ENCODE measurements at places on chromosomes 5 and 9.

GRCh38 chr9:68913054-68913453, 100.9 kb downstream of the PRKACG start:
- no peak for DNase-seq

DNA sequence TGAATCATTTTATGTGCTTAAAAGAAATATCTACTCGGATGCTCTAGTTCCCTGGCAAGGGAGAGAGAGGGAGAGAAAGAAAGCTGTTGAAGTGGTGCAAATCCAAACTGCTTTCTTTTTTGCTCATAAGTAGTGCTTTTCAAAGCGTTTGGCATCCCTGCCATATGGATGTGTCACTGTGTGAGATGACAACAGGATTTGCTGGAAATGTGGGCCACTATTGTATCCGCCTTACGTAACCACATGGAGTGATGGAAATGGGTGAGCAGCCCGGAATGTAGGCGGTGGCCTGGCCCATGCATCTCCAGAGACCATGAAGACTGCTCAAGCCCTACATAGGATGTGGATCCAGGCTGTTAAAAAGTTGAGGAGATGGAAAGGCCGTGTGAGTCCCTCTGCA, 30.8 kb downstream of the TJP2 start:
- DNase-seq: no peak

DNA sequence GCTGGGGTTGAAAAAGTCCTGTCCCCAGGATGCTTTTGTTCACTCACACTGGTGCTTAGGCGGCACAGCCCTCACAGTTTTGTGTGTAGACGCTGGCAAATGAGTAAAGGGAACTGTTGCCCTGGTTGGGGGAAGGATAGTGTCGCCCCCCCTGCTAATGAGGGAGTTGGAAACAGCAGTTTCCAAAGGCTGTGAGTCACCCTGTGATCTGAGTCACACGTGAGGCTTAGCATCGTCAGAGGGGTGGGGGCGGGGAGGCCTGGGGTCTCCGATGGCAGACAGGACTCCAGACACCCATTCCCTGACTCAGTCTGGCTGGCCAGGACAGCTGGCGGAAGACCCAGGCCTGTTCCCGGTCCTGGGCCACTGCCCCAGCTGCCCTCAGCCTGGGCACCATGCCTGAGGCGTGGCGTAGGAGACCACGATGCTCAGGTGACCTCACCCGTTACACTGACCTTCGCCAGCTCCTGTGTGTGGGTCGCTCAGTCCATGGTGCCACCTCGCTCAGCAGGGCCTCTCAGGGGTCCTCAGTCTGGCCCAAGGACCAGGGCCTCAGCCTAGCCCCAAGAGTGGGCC, 2.9 kb downstream of the DNAJB5 start:
- DNase-seq: peak; percentile 85

DNA sequence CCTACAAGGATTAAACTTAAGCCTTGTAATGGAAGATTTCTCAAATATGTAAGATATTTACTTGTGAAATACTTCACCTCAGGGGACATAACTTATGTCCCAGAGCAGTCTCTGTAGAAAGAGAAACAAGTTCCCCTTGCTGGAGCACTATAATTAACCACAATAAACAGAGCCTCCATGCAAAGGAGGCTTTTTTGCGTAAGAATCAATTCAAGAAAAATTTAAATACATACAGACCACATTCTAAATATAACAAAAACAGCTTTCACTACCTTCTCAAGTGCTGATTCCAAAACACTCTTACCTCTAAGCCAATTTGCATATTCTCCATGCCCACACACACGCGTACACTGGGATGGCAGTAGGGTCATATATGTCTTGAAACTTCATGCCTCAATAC, 30.7 kb upstream of the CCNB1 start:
- no peak for DNase-seq

DNA sequence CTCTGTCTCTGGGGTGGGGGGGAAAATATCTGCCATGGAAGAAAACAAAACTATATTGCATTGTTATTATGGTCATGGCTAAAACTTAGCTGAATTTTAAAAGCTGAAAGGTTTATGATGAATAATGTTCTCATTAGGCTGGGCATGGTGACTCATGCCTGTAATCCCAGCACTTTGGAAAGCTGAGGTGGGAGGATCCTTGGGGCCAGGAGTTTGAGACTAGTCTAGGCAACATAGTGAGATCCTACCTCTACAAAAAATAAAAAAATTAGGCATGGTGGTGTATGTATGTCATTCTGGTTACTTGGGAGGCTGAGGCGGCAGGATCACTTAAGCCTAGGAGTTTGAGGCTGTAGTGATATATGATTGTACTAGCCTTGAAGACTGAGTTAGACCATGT, 44.5 kb downstream of the IPO11 start:
- DNase-seq: no peak

- no peak for DNase-seq
These were observed 34.1 kb upstream of the UNC5A start for GRCh38 chr5:176776141-176776865.

- no peak for DNase-seq
These were observed 71.2 kb downstream of the MTAP start for GRCh38 chr9:21873540-21874221.

DNA sequence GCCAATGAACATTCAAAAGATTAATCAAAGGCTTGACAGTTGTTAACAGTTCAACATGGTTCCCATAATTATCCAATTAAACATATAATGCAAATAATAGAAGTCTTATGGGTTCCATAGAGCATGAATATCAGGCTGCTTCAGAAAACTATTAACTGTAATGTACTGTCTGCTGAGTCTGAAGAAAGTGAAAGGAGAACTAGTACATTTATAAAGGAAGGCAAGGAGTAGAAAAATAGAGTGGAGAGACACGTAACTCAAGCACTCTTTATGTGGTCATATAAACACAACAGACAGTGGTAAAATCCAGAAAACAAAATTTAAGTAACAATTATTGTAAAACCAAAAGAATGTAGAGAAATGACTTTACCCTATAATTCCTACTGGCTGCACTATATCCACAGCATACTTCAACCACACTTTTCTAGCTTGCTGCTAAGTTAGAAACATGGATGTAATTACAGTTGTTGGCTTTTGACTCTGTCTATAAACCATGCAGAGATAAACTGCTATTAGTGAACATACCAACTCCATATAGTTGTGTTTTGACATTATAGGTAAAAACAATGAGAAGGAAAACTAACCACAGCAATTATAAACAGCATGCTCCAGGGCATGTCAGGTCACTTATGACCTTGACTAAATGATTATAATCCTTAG, 32.7 kb downstream of the NFIB start:
- DNase-seq: no peak

GRCh38 chr5:122919969-122920368, 74.6 kb downstream of the SNX24 start:
- no peak for DNase-seq

DNA sequence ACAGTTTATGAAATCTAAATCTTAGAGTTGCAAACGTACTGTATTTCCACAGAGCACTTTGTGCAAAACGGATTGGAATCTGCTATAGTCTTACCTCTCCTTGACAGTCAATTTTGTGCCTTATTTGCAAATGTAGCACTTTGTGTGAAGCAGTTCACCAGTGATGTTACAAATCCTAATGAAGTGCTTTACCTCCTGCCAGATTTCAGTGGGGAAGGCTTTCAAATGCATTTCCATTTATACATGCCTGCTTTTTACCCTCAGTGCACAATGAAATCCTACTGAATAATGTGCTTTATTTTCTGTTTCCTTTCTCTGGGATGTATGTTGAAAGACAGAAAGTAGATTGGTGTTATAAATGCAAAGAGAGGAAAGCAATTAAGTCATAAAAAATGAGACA, 2141.6 kb upstream of the C9orf72 start:
- DNase-seq: no peak

- DNase-seq: no peak
These were observed 258.6 kb upstream of the ADAMTS16 start for GRCh38 chr5:4881366-4882002.

DNA sequence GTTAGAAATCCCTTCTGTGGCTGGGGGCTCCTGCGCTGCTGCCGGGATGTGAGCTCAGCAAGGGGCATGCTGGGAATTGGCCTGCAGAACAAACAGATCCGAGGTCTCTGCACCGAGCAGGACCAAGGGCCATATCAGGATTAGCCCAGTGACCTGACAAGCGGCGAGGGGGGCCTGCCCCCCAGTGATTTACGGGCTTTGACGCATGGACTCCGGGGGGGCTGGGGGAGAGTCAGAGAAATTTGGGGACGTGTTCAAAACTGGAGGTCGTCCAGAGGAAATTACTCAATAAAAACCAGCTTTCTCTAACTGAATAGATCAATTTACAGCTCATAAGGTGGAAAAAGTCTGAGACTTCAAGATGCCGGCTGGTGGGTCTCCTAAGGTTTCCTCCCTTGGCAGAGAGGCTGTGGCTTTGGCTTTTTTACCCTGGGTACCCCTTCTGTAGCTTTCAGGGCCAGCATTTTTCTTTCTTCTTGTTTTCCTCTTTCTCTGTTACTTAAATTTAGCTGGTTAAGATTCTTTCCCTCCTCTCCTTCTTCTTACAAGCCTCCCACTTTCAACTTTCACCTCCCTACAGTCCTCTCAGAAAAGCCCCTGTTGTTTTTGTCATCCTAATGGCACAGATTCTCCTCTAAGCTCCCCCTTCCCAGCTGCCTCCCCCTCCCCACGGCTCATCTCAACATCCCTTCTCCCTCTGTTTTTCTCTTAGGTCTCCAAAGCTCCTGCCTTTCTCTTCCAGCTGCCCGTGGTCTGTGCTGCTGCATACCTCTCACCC, 551.0 kb downstream of the CCDC171 start:
- DNase-seq: no peak

DNA sequence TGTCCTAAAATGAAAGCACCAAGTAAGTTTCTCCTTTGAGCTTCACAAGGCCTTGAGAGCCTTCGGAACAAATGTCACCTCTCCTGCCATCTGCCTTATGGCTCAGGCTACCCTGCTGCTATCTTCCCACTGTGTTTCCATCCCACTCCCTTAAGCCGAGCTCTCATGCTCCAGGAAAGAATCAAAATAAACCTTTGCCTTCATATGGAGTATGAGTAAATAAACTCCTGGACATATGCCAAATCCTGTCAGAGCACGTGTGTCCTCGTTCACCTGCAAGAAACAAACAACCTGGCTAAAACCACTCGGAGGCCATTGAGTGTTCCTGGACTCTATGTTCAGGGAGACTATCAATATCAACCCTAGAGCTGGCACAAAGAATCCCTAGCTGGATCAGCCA, 122.3 kb upstream of the CCDC112 start:
- no peak for DNase-seq

DNA sequence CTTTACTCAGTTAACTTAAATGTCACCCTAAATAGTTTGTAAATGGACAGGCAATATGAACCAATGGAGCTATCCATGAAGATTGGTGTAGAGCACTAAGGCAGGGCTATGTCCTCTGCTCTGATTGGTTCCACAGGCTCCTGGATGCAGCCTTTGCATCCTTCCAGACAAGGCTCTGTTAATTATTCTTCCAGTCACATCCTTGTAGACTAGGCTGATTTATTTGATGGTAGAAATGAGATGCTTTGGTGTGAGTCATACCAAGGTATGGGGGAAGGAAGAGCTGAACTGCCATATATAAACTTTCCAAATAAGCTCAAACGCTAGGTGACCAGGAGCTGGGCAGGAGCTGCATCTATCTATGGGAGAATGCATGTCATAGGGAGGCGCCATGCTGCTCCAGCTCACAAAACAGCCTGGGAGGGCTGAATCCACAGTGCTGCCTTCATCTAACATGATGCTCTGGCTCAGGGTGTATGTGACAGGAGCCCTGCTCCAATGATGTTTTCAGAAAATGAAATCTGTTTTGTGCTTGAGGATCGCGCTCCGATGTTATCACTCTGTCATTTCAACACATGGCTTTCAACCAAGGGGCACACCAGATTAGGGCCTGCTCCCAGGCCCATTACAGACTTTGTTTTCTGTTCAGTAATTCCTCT, 818.0 kb upstream of the ZNF608 start:
- DNase-seq: no peak

DNA sequence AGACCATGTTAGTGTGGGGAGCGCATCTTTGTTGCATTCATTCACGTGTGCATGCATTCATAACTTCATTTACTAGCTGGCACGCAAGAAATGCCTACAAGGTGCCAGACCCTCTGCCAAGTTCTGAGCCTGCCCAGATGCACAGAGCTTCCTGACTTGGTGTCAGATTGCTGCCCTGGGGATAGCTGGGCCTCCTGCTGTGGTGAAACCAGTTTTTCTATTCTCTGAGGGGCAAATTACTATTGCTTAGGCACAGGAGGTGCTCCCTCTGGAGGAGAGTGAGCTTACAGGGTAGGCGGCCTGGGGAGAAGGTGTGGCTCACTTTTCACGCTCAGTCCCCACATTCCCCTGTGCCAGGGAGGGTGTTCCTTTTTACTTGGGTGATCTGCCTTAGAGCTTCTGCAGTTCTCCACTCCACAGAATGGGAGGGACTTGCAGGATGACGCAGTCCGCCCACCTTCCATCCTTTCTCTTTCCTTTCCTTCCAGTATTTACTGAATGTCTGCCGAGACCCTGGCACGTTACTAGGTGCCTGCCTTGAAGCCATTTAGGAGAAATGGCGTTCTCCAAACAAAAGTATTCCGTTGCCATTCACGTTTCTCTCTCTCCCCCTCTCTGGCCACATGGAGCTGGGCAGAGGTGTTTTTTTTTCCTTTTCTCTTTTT, 27.9 kb upstream of the CTNNA1 start:
- DNase-seq: no peak

- DNase-seq: no peak
These were observed 92.6 kb downstream of the MARCHF3 start for GRCh38 chr5:126937771-126938170.

DNA sequence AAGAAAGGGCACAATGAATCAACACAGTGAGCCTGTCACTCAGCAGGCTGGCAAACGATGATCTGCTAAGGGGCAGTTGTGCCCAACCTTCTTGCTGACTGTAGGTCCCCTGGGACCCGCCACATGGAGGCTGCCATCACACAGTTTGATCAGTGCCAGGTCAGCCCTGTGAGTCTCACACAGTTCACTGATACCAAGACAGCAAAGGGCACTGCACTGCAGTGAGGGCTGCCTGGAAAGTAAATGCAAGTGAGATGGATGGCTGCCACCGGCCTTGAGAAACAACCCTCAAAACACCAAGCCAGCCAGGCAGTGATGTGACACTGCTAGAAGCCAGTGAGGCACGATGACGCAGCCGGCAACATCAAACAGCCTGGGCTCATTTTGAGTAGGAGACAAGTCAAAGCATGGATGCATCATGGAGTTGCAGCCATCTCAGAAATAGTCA, 30.3 kb downstream of the FOXD1 start:
- no peak for DNase-seq

DNA sequence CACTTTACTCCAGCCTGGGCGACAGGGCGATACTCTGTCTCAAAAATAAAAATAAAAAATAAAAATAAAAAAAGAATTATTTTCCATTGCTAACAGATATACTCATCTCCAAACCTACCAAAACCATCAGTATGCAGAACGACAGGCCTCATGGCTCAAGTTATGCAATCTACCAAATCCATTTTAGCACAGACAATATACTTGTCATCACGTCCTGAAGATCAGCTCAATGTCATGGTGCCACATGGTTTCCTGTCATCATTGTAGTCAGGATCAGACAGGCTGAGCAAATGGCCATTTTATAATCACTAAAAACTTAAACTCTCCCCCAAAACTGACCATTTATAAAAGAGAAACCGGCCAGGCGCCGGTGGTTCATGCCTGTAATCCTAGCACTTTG, 69.1 kb downstream of the HABP4 start:
- DNase-seq: no peak

- no peak for DNase-seq
These were observed 31.3 kb downstream of the ZFYVE16 start for GRCh38 chr5:80439213-80439612.

GRCh38 chr5:170302653-170303501, 5.3 kb upstream of the LCP2 start:
- DNase-seq: peak; percentile 77

- peak; percentile 82 for DNase-seq
These were observed 456.6 kb downstream of the RAB3C start for GRCh38 chr5:59039296-59040023.
